ENCODE measurements at places on chromosomes 4 and X.

- DNase-seq = no peak
These were observed 20.8 kb downstream of the CLCN4 start for GRCh38 chrX:10177601-10178000.

DNA sequence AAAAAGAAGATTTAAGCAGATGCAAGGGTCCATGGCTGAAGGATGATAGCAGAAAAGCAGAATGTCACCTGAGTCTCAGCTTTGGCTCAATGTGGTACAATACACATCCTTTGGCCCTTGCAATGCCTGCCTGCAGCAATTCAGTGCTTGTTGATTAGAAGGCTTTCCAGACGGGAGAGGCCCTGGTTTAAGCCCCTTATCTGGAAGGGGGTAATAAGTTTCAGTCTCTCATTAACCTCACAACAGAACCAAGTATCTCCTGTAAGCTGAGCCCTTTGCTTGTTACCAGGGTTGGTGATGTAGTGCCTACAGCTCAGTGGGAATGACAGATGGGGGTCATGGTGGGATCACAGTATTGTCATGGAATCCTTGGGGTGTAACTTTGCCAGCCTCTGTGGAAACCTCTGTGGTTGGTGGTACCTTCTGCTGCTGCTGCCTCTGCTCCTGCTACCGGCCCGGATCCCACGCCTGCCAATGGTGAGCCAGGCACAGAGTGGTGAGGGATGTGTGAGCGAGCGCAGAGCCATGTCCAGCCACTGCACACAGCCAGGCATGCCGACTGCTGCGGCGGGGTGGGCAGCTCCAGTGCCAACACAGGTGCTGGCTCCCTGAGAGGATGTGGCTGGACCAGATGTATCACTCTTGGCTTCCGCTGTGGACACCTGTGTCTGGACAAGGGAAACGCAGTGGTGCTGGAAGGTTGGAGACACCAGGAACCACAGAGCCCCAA lies 81.2 kb downstream of the ADRA2C start:
- DNase-seq = no peak

GRCh38 chr4:53706422-53707032 lies 115.2 kb upstream of the LNX1 start:
- no peak for DNase-seq

GRCh38 chrX:148466292-148466691 lies 34.1 kb upstream of the AFF2 start:
- DNase-seq = no peak

DNA sequence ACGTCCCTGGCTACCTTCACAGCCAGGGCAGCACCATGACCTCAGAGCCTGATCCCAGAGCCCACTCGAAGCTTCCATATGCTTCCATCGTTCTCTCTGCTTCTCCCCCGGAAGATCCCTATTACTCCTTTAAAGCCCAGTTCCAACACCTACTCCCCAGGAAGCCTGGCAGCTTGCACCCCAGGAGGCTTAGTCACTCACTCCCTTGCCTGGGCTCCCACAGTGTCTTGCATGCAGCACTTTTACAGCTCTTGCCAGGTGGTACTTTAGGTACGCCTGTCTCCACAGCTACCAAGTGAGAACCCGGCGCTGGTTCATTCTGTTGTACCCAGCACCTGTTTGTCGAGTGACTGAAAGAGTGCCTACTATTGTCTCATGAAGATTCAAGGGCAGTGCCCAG lies 24.5 kb upstream of the MAMLD1 start:
- DNase-seq = no peak

DNA sequence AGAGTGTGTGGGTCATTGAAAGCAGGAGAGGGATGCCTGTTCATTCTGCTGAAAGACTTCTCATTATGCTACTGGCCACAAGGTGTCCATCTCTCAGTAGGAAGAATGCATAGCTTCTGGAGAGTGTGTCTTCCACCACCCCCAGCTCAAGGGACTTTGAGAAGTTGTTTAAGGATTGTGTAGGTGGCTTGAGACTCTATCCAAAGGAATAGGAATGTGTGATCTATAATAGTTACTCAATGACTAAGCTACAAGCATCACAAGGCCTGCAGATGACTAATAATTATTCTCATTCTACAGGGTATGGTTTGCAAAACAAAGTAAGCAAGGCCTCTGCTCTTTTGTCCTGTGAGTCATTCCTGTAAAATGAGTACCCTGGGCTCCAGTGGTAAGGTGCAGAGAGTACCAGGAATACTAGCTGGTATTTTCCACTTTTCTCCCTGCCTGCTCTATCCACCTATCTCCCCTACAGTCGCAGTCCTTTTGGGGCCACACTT lies 279.8 kb upstream of the BOD1L1 start:
- no peak for DNase-seq

DNA sequence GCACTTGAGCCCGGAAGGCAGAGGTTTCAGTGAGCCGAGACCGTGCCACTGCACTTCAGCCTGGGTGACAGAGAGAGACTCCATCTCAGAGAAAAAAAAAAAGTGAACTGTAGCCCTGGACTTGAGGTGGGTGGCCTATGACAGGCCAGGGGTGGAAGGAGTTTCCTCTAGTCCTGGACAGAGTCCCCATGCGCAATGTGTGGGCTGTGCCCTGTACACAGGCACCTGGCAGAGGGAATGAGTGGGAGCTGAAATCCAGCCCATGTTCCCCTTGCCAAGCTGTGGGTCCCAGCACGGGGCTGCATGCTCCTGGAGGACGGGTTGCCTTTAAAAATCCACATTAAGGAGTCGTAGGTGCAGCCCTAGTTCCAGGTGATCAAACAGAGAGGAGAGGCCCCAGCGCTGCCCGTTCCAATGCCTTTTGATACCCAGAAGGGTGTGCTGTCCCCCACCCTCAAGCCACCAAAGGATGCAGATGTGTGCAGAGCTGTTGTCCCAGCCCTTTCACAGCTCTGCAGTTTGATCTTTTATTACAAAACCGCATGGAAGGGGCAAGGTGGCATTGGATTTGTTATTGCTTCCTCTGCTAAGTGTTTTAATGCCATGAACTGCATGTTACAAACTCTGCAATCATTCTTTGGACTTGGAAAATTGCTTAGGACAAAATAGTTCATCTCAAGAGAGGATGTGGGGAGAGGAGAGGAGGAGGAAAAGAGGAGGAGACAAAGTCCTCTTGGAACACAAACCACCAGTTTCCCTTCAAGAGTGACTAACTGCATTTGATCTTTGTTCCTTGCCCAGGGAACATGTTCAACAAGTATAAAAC lies 38.0 kb upstream of the PDK3 start:
- DNase-seq = no peak

DNA sequence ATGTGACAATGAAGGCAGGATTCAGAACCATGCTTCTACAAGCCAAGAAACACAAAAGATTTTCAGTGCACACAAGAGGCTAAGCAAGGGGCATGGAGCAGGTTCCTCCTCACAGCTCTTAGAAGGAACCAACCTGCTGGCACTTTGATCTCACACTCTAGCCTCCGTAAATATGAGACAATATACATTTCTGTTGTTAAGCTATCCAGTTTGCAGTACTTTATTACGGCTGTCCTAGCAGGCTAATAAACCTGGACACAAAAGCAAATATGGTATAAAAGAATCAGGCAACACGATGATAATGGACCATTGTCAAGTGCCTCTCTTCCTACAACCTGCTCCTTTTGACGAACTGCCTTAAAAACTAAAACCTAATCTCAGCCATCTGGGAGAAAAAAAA lies 114.5 kb downstream of the ZAR1 start:
- no peak for DNase-seq

DNA sequence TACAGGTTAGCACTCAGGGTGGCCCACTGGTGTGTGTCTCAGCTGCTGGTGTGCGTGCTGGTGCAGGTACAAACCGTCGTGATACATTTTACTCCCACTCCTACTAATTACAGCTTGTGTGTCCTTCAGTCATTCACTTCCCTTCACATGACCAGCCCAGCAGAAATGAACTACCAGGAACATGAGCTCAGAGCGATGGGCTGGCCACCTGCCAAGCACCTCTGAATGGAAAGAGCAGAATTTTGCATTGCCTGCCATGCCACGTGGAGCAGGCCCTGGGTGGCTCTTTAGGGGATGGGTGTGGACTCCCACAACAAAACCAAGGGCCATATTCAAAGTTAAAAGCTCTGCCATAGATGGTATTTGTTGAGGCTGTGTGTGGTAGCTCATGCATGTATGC lies 58.9 kb upstream of the PGM2 start:
- no peak for DNase-seq

- no peak for DNase-seq
These were observed 5.3 kb downstream of the SOWAHB start for GRCh38 chr4:76892601-76893000.

GRCh38 chr4:153927451-153927850 lies 138.6 kb upstream of the SFRP2 start:
- no peak for DNase-seq

- DNase-seq = no peak
These were observed 205.3 kb downstream of the SLC39A8 start for GRCh38 chr4:102139932-102140331.

DNA sequence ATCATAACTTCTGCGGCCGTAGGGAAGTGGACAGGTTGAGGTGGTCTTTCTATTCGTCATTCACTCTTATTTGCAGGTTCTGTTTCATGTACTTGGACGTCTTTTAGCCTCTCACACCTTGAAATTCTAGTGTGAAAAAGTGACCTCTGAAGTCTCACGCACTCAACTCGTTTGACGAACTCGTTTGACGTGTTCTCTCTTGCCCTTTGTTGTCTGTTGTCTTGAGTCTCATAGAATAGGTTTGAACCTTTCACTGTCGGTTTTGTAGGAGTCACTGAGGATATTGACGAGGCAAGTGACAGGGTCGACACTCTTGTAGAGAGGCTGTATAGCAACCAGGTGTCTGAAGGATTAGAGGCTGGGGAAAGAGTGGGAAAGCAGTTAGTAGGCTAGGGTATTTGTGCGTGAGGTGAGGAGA lies 1.1 kb upstream of the PGRMC2 start:
- DNase-seq = peak; percentile 14

All from CD4-positive, alpha-beta T cell treated with Interleukin-6 at 100 ng/mL for 8 hours (primary cell).